ENCODE measurements at places on chromosomes 16 and 17.

DNA sequence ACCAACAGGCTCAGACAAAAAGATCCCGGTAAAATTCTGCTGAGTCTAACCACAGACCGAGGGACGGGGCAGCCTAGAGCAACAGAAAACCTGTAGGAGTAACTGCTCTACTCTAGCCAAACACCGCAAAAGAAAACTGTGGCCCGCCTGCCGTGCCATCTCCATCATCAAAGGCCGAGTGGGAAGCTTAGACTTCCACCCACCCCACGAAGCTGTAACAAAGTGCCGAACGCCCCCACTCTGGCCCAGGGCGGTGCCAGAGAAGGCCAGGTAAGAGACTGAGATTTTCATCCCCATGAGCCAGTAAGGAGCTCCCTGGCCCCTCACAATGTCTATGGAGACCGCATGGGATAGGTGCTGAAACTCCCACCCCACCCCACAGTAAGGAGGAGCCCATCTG, 231.9 kb upstream of the COX10 start:
- DNase-seq: no peak

GRCh38 chr16:65743558-65743957, 621.7 kb upstream of the CDH11 start:
- no peak for DNase-seq

GRCh38 chr16:87445486-87445885, 47.3 kb downstream of the ZCCHC14 start:
- DNase-seq: no peak

DNA sequence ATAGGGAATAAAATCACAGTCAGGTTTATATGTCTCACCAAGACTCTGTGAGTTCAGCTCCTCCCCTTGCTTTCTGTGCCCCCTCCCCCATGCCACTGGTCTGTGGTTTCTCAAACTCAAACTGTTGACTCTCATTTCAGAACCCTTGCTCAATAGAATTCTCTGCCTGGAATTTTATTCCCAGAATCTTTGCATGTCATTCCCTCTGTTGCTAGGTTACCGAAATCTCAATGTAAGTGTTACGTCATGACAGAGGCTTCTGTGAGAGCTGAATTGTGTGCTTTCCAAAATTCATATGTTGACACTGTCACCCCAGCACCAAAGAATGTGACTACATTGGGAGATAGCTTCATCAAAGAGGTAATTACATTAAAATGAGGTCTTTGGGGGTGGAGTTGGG, 1938.8 kb downstream of the TP53TG3F start:
- DNase-seq: no peak

DNA sequence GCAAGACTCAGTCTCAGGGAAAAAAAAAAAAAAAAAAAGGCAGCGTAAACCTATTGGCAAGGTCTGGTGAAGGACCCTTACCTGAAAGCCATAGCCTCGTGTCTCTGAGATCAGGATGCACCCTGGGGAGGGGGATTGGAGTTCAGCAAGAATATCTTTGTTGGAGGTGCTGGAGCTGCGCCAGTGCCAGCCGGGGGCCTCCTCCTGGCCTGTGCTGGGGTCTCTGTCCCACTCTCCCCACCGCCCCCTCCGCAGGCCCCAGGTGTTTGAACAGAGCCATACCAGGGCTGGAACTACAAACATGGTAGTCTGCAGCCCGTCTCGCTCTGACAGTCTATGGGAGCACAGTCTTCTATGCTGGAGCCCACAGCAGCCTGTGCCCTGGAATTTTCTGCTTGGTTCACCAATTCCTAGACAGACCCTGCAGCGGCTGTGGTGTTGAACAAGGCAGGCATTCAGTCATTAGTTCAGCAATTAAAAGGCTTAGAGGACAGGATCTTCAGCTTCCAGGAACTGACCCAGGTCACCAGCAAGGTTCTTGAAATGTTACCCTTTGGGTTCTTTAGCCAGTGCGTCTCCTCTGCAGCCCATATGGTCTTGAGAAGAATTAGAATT, 42.2 kb upstream of the KIFC3 start:
- DNase-seq: no peak

DNA sequence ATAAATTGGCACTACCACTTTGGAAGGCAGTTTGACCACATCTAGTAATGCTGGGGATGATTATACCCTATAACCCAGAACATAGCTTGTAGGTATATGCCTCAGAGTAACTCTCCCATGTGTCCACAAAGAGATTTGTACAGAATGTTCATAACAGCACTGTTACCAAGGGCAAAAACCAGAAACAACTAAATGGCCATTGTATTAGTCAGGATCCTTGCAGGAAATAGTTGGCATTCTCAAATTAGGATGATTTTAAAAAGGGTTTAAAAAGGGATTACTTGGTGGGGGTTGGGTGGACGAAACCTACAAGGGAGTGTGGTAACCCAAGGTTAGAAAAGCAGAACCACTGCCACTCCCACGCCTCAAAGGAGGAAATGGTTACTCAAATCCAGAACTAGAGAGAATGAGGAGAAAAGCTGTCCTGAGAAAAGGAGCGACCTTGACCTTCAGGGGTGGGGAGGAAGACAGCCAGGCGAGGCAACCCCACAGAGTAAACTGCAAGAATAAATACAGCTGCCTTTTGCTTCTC, 2.1 kb downstream of the CPPED1 start:
- DNase-seq: no peak

DNA sequence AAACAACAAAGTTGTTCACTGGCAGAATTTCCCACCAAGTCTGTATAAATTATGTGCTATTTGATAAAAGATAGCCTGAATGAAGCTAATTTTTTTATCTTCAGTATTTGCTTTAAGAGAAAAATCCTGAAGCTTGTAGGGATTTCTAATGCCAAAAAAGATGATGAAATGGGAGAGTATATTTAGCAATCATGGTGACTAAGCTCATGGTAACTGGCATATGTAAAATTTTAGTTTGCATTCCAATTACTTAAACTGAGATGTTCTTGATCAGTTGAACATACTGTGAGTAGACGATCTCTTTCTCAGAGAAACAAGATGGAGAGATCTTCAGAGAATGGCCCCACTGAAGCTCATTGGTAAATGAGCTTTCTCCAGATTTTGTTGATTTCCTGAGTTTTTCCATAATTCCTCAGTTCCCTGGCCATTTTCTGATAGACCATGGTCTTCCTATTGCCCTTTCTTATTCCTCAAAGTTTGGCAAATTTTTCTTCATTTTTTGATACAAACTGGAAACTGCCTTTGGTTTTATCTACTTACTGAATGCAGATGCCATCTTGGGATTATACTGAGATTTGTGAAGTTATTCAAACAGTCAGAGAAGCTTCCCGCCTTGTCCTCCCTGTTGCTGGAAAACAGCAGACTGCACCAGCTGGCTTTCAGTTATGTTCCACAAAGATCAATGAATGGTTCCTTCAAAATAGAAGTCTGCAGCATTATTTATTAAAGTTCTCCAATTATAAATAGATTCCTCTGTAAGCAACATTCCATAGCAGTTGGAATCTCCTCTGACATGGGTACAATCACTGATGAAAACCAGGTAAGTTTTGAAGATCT, 68.3 kb upstream of the ALOX12 start:
- DNase-seq: no peak

- no peak for DNase-seq
Observed at GRCh38 chr17:3959295-3959899, 4.8 kb downstream of the ATP2A3 start.

- DNase-seq: no peak
Observed at GRCh38 chr17:82563318-82563717, 43.8 kb downstream of the FOXK2 start.

- DNase-seq: no peak
Observed at GRCh38 chr17:61456688-61457225, 4.5 kb downstream of the TBX4 start.

DNA sequence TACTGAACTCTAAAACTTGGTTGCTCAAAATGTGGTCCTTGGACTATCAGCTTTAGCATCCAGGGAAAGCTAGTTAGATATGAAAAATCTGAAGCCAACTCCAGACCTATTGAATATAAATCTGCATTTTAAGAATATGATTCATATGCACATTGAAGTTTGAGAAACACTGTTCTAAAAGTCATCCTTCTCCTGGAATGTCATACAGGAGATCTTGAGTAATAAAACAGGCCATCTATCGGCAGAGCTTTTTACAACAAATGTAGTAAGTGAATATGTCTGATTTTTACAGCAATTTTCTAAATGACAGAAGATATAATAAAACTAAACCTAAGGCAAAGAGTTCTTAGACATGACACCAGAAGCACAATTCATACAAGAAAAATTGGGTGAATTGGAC, 140.4 kb downstream of the PMP22 start:
- no peak for DNase-seq

DNA sequence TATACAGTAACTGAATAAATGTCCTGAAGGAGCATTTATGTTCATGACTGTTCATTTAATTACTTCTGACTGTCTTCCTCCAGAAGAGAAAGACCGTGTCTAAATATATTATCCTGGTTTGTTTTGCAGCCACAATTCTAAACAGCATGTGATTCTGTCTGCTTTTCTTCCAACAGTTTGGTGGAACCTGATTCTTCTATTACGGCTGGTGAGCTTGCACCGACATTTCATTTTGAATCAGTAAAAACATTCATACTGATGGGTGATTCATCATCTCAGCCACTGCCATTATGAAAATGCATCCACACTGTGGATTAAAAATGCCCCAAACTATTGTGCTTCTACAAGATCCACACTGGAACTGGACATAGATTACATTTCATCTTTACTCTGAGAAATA, 16.9 kb downstream of the KNOP1 start:
- no peak for DNase-seq

GRCh38 chr17:27550291-27550930, 80.6 kb upstream of the LGALS9 start:
- no peak for DNase-seq

DNA sequence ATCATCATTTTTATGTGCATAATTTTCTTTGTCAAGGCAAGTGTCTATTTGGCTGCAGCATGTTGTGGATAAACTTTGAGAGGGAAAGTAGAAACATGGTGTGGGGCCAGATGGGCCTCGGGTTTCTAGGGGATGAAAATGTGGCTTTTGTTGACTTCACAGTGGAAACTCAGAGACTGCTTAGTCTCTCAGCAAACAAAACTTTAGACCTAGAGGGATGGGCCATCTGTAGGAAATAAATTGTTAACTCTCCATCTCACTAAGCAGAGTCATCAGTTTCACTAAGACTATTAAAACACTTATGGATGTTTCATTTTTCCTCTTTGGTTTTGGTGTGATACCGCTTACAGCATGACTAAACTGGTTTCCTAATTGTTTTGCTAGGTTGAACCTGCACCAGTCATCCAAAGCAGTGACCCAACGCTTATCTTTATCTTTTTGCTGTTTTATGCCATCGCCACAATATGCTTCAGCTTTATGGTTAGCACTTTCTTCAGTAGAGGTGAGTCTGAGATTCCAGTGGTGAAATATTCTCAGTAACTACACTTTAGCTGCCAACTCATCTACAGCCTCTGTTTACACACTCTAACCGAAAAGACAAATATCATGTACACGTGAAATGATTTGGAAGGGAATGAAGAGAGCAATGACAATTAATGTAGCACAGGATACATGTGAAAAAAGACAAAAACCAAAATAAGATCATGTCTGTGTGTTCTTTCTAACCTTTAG, 60.6 kb upstream of the CRYM start:
- DNase-seq: no peak

GRCh38 chr16:54353097-54353496, 66.5 kb upstream of the IRX3 start:
- DNase-seq: no peak

GRCh38 chr17:16477255-16477654, 14.7 kb downstream of the LRRC75A start:
- no peak for DNase-seq

DNA sequence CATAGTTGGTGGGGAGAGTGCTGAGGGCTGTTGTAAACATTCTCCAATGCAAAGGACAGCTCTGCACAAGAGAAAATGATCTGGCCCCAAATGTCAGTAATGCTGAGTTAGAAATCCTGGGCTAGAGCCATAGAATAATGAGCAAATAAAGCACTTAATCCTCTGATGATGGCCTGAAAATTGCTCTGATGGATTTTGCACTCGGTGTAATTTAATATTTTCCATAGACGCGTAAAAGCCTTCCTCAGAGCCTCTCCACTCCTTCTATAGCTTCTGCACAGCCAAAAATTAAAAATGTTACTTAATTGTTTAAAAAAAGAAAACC, 23.7 kb downstream of the FAM20A start:
- DNase-seq: no peak

- DNase-seq: no peak
Observed at GRCh38 chr16:8908810-8909468, 26.8 kb downstream of the LITAFD start.

GRCh38 chr17:17146786-17147406, 59.2 kb downstream of the PLD6 start:
- no peak for DNase-seq

DNA sequence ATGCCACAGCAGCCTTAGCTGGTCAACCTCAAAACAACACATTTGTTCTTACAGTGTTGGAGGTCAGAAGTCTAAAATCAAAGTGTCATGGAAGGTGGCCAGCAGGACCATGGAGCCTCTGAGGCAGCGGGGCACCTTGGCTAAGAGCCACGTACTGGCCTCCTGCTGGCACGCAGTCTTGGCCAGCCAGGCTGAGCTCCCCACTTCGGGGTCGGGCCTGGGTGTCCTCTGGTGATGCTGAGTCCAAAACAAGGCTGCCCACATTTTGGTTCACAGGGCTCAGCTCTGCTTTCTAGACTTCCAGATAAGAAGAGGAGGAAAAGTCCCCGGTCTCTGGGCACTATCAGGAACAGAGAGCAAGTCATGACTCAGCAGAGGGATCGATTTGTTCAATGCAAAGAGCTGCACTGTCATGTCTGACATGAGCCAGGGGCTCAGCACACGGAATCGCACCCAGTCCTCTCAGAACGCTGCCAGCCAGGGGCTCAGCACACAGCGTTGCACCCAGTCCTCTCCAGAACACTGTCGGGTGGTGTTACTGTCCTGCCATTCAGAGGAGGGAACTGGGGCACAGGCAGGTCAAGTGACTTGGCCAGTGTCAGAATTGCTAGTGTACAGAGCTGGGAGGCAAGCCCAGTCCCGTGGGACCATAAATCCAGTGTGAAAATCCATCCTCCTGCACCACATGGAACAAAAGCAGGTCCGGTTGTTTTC, 2.5 kb downstream of the LGALS9 start:
- no peak for DNase-seq

DNA sequence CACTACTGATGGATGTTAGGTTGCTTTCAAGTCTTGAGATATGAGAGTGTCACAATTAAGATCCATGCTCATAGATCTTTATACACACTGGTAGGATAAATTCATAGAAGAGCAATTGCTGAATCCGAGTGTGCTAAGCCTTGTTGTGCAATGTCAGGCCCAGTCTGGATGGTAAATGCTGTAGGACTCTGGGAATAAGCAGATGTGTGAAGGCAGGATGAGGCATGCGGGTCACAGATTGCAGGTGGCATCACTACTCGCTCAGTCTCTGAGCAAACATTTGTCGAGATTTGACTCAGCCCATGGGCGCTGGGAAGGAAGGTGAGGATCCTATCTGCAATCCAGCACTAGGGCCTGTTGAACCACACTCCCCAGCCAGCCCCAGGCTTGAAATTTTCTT, 40.7 kb downstream of the TMEM186 start:
- DNase-seq: no peak

All from activated effector memory CD4-positive, alpha-beta T cell treated with anti-CD3 and anti-CD28 coated beads, Interleukin-2, amount 50 U/mL, for 16 hours (primary cell).